ENCODE measurements at places on chromosomes 3 and 15. TPM values are rescaled to one million over a fixed set of nuclear protein-coding genes. Genes with fewer than 3 reads are reported as not detected.

Gene MESP2
- polyA plus RNA-seq: 0.24 TPM

Gene KLHL40
- not detected for polyA plus RNA-seq

Gene TM4SF1
- 101 TPM for polyA plus RNA-seq

Gene ALDH1A3
- 5.4 TPM for polyA plus RNA-seq

Gene ATP13A5
- polyA plus RNA-seq: not detected

Gene KLHL6
- 0.37 TPM for polyA plus RNA-seq

Gene TM6SF1
- 2.6 TPM for polyA plus RNA-seq

Gene NMNAT3
- polyA plus RNA-seq: 13.8 TPM

Gene ABI3BP
- 7.1 TPM for polyA plus RNA-seq

Gene GRM2
- not detected for polyA plus RNA-seq

Gene KLHL18
- polyA plus RNA-seq: 10.6 TPM

Gene FBLN2
- 3.2 TPM for polyA plus RNA-seq

Gene ALPK3
- polyA plus RNA-seq: 3.1 TPM

Gene GOLGA8T
- 0.28 TPM for polyA plus RNA-seq

Gene CRABP1
- polyA plus RNA-seq: 61.0 TPM

Gene PSTPIP1
- 2.2 TPM for polyA plus RNA-seq

Gene RARRES1
- 10.3 TPM for polyA plus RNA-seq

Gene CASR
- 14.8 TPM for polyA plus RNA-seq

Gene SPINK8
- not detected for polyA plus RNA-seq

Gene PATL2
- polyA plus RNA-seq: 0.73 TPM

Data from kidney (tissue), 22 donors.